ENCODE measurements at places on chromosomes 4 and X.

DNA sequence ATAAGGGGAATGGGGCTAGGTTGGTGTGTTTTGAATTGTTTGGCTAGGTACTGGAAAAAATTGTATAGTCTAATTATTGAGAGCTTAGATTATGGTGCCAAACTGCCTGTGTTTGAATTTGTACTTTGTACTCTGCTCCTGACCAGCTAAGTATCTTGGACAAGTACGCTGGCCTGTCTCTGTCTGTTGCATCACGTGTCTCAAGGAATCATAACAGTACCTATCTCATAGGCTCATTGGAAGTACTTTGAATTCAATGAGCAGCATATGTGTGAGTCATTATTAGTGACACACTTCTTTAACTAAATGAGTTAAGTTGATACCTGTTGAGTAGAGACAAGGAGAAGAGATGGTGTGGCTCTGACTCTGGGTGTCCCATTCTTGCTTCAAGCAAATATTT lies 69.5 kb upstream of the MND1 start:
- H3K36me3 ChIP-seq = no peaks in the 10 kb centered on the region
- H3K27ac ChIP-seq = no peak overlapping the region
- peaks cover 18% of the 10 kb centered on the region for H3K27me3 ChIP-seq
- H3K4me3 ChIP-seq = no peak overlapping the region
- no peak for DNase-seq

GRCh38 chrX:53093177-53093655 lies 726 bp upstream of the KANTR start:
- peaks cover 20% of the 10 kb centered on the region for H3K4me1 ChIP-seq
- no peaks in the 10 kb centered on the region for H3K27me3 ChIP-seq
- H3K4me3 ChIP-seq = peak overlapping the region; percentile 82
- peak; percentile 50 for DNase-seq

- H3K27ac ChIP-seq = no peak overlapping the region
- no peak overlapping the region for H3K4me3 ChIP-seq
- no peak for DNase-seq
Measured at GRCh38 chr4:15443371-15444160, 15.7 kb downstream of the C1QTNF7 start.

DNA sequence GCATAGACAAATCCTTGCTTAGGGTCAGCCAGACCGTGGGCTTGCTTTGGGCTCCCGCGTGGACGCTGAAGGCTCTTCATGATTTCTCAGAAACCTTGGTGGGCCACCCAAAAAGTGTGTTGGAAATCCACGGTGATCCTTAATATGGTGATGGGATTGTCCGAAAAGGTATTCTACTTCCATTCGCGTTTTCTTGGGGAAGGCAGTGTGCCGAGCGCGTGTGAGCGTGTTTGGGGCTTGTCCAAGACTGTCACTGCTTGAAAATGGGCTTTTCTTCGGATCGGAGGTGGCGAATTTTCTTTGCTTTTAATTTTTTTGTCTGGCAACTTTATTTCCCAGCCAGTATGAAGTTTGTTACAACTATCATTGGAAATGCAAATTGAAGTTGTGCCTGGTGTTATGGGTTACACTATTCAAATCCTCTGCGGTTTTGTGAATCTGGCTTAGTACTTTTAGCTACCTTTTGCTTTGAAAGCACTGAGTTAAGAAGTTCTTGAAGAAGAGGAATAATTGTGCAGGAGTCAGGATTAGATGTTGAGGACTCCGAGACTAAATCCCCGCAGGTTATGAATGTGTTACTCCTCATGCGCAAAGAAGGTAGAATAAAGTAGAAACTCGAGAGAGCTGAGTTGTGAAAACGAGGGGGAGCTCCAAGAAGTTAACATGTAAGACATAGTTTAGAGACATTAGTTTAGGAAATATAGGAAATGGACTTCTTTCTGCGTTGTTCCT lies 3.2 kb downstream of the SPRY1 start:
- peak overlapping the region; percentile 75 for H3K4me3 ChIP-seq
- peaks cover 64% of the 10 kb centered on the region for H3K27me3 ChIP-seq
- no peak for DNase-seq

- no peaks in the 10 kb centered on the region for H3K4me1 ChIP-seq
- no peaks in the 10 kb centered on the region for H3K27me3 ChIP-seq
- no peak for DNase-seq
- peaks cover 2% of the 10 kb centered on the region for H3K36me3 ChIP-seq
- H3K4me3 ChIP-seq = no peak overlapping the region
Measured at GRCh38 chrX:46645614-46646013, 72.0 kb downstream of the CHST7 start.

DNA sequence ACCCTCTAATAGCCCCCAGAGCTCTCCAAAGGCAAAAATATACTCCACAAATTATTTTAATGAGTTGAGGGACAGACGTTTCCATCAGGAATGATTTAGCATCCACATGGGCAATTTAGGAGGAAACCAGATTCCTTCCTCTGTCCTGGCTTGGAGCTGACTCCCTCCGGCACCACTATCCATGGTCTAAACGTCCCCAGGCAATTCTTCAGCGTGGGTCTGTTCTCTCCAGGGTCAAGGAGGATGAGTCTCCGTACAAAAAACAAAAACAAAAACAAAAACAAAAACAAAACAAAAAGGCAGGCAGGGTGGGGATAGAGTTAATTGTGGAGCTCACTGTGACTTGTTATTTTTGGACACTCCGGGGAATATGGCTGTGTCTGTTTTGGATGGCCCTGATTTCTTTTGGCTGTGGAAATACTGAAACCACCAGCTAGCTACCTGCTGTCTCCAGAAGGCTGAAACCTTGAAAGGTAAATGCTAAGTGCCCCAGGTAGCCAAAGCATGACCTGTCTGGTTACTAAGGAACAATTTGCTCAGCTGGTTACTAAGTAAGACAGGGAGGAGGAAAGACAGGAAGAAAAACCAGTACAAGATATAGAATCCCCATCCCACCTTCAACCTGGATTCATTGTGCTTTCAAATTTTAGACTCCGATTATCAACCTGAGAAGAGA lies 419.1 kb upstream of the LCORL start:
- H3K4me3 ChIP-seq = no peak overlapping the region
- H3K4me1 ChIP-seq = no peaks in the 10 kb centered on the region
- H3K27ac ChIP-seq = no peak overlapping the region
- no peak for DNase-seq
- H3K36me3 ChIP-seq = peaks cover 1% of the 10 kb centered on the region

DNA sequence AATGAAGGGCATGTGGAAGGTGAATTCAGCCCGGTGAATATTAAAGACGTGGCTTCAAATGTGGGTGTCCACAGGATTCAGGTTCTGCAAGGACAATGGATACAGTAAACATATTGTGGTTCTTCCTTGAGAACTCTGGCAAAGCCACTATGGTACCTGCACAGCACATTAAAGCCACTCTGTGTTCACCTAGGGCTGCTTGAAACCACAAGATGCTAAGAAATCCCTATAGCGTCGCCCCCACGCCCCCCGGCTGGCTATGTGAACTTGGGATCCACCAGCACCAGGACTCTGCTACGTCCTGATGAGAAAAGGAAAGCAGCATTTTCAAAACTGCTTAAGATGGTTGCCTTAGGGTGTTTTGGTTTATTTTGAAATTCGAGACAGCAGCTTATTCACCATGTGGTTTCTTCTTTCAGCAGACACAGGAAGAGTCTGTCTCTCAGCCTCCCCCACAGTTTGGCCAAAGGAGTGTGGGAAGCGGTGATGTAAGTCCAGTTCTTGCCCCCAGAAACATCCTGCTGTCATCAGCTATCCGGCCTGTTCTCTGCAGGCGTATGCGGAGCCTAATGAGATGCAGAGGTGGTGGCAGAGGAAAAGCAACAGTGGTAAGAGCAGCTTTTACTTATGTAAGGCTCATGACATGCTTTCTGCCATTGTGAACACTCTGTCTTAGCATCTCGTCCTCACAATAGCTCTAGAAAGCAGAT lies 111.5 kb downstream of the AFAP1 start:
- no peaks in the 10 kb centered on the region for H3K27me3 ChIP-seq
- H3K27ac ChIP-seq = peak overlapping the region; percentile 99

GRCh38 chr4:80235451-80235850 lies 31.0 kb upstream of the FGF5 start:
- no peak for DNase-seq
- peaks cover 30% of the 10 kb centered on the region for H3K27me3 ChIP-seq
- H3K4me3 ChIP-seq = no peak overlapping the region
- peaks cover 1% of the 10 kb centered on the region for H3K36me3 ChIP-seq

DNA sequence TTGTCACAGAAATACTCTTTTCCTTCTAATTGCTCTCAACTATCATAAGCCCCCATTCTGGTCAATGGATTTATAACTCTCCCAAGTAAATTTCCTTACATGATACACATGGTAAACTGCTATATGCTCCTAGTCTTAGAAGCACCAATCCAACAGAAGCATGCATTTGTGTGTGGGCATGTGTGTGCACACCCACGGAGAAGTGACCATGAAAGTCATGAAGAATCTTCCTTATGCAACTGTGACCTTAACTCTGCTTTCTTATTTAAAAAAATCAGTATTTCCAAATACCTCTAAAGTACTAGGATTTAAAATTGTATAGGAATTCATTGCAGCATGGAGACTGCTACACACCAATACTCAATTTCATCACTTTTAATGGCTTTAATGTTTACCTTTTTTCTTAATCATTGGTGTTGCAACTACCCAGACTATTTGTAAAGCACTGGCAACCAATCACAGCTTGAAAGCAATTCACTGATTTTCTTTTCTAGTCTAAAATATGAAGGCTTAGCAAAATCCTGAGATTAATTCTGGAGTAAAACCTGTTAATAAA lies 47.6 kb downstream of the MAML3 start:
- peak overlapping the region; percentile 9 for H3K27ac ChIP-seq
- H3K4me3 ChIP-seq = no peak overlapping the region
- H3K36me3 ChIP-seq = peaks cover 2% of the 10 kb centered on the region
- no peak for DNase-seq

DNA sequence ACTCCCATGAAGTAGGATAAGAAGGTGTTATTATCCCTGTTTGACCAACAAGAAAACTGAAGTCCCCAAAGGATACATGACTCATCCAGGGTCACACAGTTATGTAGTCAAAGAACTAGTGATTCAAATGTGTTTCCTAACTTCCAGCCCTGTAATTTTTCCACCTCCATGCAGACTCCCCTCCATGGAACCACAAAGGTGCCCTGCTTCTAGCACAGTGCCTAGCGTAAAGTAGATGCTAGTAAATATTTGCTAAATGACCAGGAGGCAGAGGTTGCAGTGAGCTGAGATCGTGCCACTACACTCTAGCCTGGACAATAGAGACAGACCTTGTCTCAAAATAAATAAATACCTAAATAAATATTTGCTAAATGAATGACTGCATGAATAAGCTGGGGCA lies 55.8 kb downstream of the FRMPD3 start:
- H3K4me1 ChIP-seq = peaks cover 5% of the 10 kb centered on the region
- no peak overlapping the region for H3K4me3 ChIP-seq
- H3K27ac ChIP-seq = no peak overlapping the region
- no peaks in the 10 kb centered on the region for H3K36me3 ChIP-seq
- DNase-seq = no peak

DNA sequence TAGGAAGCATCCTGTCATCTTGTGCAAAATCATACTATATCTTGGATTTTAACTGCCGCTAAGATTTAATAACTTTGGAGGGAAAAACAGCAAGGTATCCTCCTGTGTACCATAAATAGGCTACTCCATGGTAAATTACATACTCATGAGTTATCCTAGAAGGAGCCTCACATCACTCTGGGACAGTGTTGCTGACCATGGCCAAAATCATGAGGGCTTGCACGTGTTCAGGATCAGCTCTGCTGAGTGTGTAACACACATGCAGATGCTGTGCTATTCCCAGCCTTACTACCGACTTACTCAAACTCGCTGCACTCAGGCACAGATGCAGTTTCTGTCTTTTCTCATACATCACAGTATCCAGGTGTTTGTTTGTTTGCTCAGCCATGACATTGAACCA lies 56.6 kb downstream of the DKK2 start:
- no peak overlapping the region for H3K4me3 ChIP-seq
- no peaks in the 10 kb centered on the region for H3K27me3 ChIP-seq
- DNase-seq = no peak
- no peaks in the 10 kb centered on the region for H3K4me1 ChIP-seq
- H3K27ac ChIP-seq = no peak overlapping the region
- H3K36me3 ChIP-seq = no peaks in the 10 kb centered on the region

Measured in central memory CD8-positive, alpha-beta T cell (primary cell).